ENCODE measurements at places on chromosomes 6 and 20.

- DNase-seq: no peak
Measured at GRCh38 chr6:123986938-123987337, 183.3 kb downstream of the NKAIN2 start.

- no peak for DNase-seq
Measured at GRCh38 chr20:33131949-33132473, 35.9 kb upstream of the BPIFA2 start.

DNA sequence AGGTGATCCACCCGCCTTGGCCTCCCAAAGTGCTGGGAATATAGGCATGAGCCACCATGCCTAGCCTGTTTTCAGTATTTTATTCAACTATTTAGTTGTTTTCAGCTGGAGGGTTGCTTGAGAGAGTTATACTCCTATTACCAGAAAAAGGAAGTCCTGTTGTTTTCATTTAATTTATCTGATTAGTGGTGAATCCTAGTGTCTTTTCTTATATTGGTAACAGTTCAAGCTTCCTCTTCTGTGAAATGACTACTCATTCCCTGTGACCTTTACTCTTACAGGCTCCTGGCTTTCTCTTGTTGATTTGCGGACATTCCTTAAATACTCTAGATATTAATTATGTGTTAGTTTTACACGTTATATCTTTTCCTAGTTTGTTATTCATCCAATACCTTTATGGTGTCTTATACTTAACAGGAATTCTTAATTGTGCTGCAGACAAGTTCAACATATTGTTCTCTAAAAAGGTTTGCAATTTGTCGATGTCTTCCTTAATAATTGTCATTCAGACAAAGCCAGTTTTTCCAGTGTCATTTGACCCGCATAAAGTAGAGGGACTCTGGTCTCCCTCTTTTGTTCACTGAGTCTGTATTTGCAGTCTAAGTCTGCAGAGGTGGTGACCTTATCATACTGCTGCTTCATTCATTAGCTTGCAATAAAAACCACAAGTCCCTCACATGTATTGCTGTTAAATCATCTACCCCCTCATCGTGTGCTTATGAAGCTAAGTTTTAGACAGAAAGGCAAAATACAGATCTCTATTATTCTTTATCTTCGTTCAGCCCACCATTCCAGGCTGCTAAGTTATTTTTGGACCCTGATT lies 51.4 kb downstream of the ZBTB9 start:
- DNase-seq: no peak

GRCh38 chr6:146912730-146913685 lies 291.2 kb upstream of the STXBP5 start:
- DNase-seq: peak; percentile 23

GRCh38 chr20:10119336-10119735 lies 84.5 kb downstream of the ANKEF1 start:
- no peak for DNase-seq

DNA sequence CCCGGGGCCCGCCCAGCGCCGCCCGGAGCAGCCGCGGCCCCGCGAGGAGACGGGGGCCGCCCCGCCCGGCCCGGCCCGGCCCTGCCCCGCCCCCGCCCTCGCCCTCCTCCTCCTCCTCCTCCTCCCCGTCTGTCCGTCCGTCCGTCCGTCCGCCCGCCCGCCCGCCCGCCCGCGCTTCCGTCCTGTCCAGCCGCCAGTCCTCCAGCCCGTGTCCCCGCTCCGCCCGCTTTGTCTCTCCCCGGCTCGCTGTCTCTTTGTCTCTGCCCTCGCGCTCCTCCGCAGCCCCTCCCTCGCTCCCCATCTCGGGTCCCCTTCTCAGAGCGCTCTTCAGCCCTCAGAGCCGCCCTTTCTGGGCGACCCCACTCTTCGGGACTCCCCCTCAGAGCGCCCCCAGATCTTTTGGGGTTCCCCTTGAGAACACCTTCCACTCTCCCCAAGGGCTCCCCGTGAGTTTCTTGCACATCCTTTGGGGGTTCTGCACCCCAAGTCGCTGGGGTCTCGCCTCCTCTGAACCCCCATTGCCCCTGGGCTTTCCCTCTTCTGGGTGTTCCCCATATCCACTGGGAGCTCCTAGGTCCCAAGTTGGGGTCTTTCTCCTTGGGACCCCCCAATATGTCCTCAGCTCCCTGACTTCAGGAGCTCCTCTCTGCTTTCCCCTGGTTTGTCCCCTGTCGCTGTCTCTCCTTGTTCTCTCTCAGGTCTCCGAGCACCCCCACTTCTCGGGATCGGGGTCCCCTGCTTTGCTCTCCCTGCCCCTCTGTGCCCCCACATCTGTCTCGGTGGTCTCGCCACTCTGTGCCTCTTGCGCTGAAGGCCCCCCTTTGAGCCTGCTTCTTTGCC lies 79.5 kb upstream of the MYL9 start:
- DNase-seq: no peak

DNA sequence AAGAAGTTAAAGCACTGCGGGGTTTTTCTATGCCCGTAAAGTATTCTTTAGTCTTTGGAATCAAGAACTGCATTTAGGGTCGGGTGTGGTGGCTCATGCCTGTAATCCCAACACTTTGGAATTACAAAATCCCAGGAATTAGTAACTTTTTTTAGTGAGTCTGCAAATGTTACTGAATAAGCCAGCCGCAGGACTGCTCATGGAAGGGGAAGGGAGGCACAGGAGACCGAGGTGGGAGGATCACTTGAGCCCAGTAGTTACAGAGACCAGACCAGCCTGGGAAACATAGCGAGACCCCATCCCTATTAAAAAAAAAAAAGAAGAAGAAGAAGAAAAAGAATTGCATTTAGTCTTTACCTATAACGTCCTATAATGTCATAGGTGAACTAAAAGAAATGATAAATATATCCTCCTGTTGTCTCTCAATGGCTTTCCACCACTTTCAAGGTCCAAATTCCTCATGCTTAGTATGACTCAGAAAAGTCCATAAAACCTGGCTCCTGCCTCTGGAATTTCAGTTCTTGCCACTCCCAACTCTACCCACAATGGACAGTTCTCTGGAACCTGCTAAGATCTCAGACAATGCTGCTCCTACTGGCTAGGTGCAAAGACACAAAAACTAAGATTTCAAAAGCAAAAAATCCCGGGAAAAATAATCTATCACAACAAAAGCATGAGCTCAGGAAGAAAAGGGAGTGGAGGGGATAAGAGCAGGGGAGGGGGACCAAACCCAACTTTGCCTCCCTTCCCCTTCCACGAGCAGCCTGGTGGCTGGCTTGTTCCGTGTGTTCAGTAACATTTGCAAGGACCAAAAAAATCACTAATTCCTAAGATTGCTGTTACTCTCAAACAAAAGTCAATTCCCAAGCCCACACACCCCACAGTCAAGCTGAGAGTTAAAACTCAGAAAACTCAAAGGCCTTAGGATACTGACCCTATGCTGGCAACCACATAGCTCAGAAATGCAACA lies 39.0 kb downstream of the B4GALT5 start:
- peak; percentile 57 for DNase-seq

DNA sequence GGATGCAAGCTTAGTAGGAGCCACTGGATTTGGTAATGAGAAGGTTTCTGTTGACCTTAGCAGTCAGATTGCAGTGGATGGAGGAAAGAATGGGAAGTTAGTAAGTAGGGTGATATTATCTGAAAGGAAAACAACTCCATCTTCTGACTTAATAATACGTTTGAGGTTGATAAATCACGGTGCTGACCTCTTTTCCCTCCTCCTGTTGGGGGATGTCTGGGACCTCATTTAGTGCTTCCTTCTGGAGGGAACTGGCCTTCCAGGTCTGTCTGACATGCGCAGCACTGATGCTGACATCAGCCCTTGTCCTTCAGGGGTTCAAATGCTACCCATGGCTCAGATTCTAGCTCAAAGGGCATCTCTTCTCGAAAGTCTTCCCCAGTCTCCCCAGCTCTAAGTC lies 48.2 kb upstream of the AKAP12 start:
- DNase-seq: no peak

DNA sequence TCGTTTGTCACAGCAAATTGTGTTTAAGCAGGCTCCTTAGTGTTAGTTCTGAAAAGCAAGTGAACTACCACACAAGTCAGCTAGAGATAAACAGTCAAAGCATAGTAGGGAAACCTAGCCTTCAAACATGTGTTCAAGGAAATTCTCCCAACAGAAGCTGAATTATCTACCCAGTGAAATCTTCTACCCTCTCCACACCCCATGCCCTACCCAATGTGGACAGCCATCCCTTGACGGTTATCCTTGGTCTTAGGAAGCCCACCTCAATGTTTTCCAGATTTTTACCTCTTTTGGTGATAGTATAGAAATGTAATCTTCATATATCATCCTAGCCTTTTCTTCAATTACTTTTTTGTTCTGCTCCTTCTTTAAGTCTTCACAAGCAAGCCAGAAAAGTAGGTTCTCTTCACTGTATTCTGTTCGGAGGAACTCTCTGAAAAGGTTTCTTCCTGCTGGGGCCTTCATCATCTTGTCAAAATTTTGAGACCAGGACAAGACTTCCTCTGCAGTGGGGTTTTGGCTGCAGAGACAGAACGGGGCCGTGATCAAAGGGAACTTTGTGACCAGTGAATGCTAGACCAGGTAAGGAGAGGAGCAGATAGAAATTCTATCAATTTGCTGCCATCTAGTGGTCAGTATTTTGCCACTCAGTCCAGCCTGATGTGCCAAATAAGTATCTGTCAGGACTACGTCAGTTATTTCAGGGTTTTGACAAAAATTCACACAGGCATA lies 21.6 kb upstream of the MTRF1L start:
- DNase-seq: peak; percentile 49

DNA sequence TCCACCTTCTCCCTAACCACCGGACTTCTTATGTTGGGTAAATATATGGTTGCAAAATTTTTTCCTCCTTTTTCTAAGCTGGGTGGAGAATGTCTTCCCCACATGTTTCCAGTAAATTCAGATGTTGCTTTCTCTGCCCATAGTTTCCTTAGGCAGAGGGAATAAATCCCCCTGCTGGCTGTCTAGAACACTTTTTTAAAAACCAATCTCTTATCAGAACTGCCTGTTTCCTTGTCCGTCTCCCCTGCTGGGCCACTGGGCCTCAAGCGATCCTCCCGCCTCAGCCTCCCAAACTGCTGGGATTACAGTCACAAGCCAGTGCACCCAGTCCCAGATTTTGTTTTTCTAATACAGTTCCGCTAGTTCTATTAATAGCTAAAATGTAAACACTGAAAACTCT lies 9.9 kb upstream of the WFDC2 start:
- DNase-seq: no peak

DNA sequence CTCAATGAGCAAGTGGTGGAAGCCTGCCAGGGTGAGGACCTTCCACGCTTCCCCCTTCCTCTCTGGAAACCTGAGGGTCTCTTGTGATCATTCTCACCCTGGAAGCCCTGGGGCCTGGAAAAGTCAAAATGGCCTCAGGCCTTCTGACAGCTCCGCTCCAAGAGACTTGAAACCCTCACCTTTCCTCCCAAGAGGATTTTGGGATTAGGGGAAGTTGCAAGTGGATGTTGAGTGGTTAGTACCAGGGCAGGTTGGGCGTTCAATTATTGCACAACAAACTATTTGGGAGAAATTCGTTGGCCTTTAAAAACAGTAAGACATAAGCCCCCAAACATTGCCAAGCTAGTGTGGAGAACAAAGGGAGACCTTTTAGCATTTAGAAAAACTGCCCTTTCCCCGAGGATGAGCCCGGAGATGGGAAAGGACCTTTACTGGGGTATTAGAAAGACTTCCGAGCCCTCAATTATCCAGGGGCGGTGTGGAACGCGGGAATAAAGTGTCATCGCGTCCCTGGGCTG lies 4.7 kb downstream of the NKX2-2 start:
- no peak for DNase-seq

DNA sequence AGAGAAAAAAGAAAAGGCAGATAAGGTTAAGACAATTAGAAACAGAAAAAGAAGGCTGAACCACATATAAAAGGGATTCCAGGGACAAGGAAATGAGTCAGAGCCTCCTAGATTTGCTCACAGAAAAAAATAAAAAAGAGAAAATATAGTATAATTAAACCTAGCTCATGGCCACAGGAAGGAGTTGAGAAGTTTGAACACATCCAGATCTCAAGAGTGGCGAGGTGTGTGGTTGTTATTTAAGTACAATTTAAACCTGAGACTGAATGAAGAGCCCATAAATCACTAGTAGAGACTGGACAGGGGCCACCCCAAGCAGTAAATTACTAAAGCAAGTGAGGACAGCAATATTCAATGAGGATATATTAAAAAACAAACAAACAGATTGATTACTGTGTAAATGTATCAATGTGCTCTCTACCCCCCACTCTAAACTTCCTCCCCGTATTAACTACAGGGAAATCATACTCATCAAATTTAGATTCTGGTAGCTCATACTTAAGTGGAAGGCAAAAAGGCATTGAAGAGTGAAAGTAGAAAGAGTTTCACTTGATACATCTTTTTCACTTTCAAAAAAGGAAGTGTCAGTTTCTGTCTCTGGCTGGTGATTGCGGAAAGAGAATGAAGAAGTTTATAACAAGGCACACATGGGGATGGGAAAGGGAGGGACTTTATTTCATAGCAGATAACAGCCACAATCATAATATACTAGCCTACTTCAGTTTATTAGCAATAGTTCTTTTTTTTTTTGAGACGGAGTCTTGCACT lies 49.3 kb upstream of the SCAF8 start:
- peak; percentile 37 for DNase-seq

GRCh38 chr20:49935746-49936152 lies 448 bp upstream of the RNF114 start:
- no peak for DNase-seq

- DNase-seq: no peak
Measured at GRCh38 chr20:15619816-15620215, 953.4 kb downstream of the KIF16B start.

DNA sequence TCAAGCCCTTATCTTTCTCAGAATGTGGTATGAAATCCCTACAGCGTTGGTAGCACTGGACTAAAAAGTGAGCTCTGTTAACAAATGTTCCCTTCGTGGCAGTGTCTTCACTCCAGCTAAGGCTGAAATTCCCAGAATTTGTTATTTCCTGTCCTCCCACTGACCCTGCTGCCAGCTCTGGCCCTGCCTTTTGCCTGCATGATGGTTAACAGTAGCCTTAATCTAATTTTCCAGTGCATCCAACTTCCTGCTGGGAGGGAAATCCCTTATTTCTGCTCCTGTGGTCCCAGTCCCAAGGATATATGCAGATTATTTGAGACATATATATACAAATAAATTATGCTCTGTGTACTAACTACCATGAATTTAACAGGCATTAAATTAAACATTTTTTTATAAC lies 157.2 kb upstream of the CARMIL1 start:
- peak; percentile 17 for DNase-seq

- DNase-seq: peak; percentile 49
Measured at GRCh38 chr6:155678361-155678760, 222.7 kb upstream of the NOX3 start.

GRCh38 chr6:157855325-157855724 lies 32.3 kb downstream of the SNX9 start:
- DNase-seq: no peak

GRCh38 chr20:22689266-22689665 lies 104.9 kb upstream of the FOXA2 start:
- no peak for DNase-seq

Data from fibroblast of skin of abdomen (primary cell).